ENCODE measurements at places on chromosomes 6 and 20.

GRCh38 chr20:50911716-50912115 lies 19.5 kb downstream of the ADNP start:
- no peak for DNase-seq

- DNase-seq: no peak
These were observed 153.6 kb downstream of the BMP2 start for GRCh38 chr20:6920991-6921613.

DNA sequence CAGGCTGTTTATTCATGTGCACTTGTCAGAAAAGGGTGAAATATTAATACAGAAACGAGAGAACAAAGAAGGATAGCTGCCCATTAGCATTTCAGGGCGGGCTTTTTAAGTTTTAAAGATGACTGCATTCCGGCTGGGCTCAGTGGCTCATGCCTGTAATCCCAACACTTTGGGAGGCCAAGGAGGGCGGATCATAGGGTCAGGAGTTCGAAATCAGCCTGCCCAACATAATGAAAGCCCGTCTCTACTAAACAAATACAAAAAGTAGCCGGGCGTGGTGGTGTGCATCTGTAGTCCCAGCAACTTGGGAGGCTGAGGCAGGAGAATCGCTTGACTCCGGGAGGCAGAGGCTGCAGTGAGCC lies 130.5 kb downstream of the HFE start:
- DNase-seq: no peak

GRCh38 chr20:36855241-36855657 lies 20.7 kb upstream of the TLDC2 start:
- DNase-seq: no peak

DNA sequence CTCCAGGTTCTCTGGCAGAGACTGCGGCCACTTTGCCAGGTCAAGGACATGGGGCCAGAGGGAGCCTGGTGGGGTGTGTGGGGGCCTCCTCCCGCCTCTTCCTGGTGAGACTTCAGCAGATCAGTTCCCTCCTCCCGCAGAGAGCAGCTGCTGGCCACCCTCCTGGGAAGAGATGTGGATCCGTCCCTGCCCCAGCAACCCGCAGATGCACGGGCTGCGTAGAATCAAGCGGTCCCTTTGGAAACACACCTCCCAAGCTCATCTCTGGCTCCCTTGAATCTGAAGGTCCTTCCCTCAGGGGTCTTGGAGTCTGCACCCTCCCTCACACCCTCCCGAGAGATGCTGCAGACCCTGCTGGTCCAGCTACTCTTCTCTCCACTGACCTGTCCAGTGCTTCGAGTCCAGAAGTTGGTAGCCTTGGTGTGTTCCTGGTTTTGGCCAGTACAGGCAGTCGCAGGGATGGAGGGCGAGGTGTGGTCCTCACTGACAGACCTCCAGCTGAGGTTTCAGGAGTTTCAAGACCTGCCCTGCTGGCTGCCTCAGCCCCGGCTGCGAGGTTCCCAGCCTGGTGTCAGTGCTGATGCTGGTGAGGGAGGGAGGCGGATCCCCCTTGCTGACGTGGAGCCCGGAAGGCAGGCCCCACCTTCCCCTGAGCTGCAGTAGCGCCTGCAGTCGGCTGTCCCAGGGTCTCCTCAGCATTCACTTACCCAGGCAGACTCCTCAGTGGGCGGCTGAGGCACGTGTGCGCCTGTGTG lies at the start of gene NPBWR2:
TSS of gene NPBWR2 (minus strand) at position 585 of the 755 bp plus-strand sequence. CDS start 734 bp downstream, outside the sequence.
- no peak for DNase-seq

DNA sequence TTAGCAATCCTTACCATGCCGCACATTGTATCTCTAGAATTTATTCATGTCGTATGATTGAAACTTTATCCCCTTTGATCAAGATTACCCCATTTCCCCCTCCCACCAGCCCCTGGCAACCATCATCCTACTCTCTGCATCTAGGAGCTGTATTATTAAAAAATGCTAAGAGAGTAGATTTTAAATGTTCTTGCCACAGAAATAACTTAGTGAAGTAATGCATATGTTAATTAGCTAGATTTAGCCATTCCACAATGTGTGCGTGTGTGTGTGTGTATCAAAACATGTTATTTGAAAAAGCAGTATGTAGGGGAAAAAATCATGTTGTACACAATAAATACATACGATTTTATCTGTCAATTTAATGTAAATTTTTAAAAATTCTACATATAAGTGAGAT lies 11.9 kb upstream of the SPINT3 start:
- DNase-seq: no peak
